T-helper 2 cell (primary cell): ENCODE measurements at places on chromosomes 1 and 21.

- DNase-seq: no peak
Observed at GRCh38 chr1:6268415-6268814, 7.5 kb upstream of the GPR153 start.

DNA sequence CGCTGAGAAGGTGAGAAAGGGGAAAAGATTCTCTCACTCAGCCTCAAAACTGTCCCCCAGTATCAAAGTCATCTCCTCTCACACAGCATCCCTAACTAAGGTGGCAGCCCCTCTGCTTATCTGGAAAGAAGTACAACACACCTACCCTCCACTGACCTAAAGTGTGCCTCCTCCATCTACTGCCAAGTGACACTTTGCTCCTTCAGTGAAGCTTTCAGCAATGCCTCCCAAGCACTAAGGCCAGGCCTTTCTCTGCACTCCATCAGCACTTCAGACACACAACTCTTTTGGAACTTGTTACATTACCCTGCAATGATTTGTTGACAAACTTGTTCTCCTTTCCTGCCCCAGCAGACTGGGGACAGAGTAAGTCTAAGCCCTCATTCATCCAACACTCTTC, 1.4 kb downstream of the SH3BP5L start:
- no peak for DNase-seq

- DNase-seq: peak; percentile 99
Observed at GRCh38 chr1:225777583-225778336, at the start of gene SRP9. SRP9 (plus strand) TSS chr1:225777826; CDS start chr1:225777941, 115 bp downstream.

- DNase-seq: no peak
Observed at GRCh38 chr1:182971219-182971618, 18.3 kb upstream of the SHCBP1L start.

GRCh38 chr1:2107586-2108212, 57.5 kb downstream of the PRKCZ start:
- no peak for DNase-seq

DNA sequence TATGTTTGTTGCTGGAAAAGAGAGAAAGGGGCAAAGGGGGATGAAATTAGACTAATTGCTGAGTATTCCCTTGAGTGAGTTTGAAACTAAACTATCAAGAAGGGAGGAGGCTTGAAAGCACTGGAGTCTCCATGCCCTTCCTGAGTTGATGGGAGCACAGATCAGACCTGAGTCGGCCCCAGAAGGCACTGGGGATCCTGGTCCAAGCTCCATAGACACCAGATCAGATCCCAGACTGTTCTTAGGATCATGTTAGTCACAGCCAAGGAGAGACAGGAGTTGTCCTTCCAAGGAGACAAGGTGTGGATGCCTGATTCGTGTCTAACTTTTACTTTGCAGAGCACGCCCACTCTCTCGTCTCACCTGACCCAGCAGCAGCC, 152.3 kb downstream of the NR5A2 start:
- DNase-seq: no peak

GRCh38 chr21:38667291-38667870, 138.3 kb upstream of the ETS2 start:
- no peak for DNase-seq

GRCh38 chr1:199010933-199011332, 372.1 kb downstream of the PTPRC start:
- no peak for DNase-seq

- DNase-seq: no peak
Observed at GRCh38 chr1:61322769-61323168, 240.4 kb downstream of the NFIA start.

- no peak for DNase-seq
Observed at GRCh38 chr1:160745551-160745950, 6.5 kb downstream of the SLAMF7 start.

DNA sequence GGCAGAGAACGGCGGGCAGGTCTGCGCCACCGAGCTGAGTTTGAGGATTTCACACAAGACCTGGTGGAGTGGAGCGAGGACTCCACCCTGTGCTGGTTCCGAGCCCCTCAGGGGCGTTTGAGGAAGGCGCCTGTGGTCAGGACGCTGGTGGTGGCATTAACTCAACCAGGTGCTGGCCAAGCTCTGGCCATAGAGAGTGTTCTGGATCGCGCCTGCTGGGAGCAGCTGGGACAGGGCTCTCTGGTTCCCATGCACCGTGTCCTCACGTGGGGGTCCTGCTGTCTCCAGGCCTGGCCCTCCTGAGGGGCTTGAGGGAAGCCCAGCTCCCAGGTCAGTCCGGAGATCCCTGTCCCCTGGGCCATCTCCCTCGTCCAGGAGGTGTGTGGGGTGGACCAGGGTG, 24.8 kb upstream of the TTC34 start:
- DNase-seq: no peak

GRCh38 chr1:232726048-232726779, 79.0 kb upstream of the MAP10 start:
- DNase-seq: no peak

- DNase-seq: no peak
Observed at GRCh38 chr1:113542221-113542701, 151.9 kb downstream of the MAGI3 start.

GRCh38 chr1:118266436-118266835, 81.4 kb upstream of the SPAG17 start:
- no peak for DNase-seq

- DNase-seq: no peak
Observed at GRCh38 chr1:216984536-216984935, 261.3 kb upstream of the ESRRG start.
